ENCODE measurements at places on chromosomes 5 and 9.

DNA sequence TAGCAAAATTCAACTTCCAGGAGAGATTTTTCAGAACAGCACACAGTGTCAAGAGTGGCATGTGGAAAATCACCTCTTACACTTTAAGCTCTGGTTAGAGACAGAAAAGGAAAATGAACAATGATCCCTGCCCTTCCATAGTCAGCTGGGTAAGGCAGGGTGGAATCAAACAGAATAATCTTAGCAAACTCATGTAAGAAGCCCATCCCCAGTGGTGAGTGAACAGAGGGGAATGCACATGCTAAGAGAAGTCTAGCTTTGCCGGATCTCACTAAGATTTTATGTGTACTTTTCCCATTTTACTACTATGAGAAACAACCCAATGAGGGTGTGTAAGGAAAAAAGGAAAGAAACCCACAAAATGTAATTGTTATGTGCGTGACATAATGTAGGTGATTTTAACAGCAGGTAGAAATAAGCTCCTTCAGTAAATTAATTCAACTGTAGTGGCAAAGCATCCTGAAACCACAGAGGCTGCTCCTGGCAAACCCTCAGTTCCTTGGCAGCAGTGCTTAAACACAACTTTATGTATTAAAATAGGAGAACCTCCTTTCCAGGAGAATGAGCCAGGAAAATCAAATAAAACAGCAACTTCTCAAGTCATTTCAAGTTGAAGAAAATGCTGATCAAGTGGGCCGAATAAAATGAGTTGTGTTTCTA is 366.0 kb upstream of the TRPC7 start:
- no peak for DNase-seq

DNA sequence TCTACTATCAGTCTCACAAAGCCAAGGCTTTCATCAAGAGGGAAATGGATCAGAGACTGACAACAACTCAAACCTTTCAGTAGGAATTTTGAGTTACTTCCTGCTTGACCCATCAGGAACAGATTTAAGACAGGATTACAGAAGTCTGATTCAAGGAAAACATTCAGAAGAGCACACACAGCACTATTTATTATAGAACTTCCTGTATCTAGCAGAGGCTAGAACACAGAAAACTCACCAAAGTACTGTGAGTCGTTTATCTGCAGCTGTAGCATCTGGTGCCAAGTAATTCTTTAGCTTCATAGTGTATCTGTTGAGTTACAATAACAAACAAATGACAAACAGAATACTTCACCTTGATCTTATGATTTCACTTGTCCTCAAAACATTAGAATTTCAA is 13.8 kb downstream of the LEAP2 start:
- no peak for DNase-seq

- DNase-seq = no peak
Observed at GRCh38 chr9:91162784-91163443, 198.8 kb downstream of the AUH start.

GRCh38 chr9:89466451-89467277 is 31.2 kb downstream of the SEMA4D start:
- no peak for DNase-seq

DNA sequence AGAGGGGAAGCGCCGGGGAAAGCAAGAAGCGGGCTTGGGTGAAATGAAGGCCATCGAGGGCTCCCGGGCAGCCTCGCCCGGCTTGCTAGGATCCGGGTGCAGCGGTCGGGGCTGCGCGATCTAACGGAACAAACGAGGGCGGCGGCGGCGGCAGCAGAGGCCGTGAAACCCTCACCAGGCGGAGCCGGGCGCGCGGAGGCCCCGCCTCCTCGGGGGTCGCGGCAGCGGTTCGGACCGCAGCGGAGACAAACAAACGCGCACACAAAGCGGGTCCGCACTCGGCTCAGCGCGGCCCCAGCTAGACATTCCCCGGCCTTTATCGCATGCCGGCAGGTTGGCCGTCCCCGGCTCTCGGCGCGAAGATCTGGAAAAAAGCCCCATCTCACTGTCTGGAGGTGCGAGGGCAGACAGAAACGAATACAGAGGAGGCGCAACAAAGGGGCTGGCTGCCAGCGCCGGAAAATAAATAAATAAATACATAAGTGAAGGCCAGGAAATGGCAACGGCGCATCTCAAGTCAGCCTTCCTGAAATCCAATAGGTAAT is 10.5 kb upstream of the TRIM36 start:
- no peak for DNase-seq

GRCh38 chr5:143161885-143162540 is 241.5 kb downstream of the NR3C1 start:
- DNase-seq = no peak

DNA sequence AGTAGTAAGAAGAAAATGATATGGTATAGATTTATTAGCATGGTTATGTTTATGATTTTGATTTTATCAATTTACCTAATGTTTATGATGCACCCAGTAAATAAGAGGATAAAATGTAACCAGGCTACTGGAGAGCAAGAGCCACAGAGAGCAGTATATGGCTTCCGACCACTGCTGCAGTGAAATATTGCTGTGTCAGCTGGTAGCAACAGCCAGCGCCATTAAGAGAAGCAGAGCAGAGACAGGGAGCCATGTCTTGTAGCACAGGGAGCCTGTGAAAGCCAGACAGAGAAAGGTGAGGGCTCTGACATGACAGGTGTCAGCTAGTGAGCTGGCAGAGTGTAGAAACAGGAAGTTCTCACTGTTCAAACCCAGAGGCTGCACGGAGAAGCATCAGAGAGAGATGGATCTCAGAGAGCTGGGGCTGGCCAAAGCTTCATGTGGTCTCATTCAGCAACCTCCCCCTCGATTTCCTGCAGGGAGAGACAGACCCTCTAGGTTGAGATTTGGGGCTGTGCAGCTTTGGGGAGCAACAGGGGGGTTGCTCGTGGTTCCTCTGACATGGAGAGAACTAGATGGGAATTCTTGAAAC is 202.1 kb downstream of the MED10 start:
- no peak for DNase-seq

GRCh38 chr5:6837519-6838110 is 124.4 kb downstream of the TENT4A start:
- DNase-seq = no peak

GRCh38 chr9:124505901-124506346 is 1.3 kb downstream of the NR5A1 start:
- DNase-seq = no peak

DNA sequence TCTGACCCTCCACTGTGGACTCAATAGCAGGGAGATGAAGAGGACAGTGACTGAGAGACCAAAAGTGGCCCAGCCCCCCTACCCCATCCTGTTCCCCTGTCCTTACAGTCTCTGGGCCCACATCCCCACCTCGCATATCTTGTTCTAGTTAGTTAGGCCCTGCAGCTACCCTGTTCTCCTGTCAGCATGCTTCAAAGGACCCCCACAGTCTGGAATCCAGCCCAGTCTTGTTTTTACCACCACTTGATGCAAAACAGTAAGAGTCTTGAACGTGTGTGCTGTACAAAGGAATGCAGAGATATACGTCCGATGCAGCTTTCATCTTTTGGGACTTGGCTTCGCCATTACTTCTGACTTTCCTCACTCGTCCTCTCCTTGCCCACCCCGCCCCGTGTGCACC is 12.2 kb upstream of the POMT1 start:
- DNase-seq = no peak

DNA sequence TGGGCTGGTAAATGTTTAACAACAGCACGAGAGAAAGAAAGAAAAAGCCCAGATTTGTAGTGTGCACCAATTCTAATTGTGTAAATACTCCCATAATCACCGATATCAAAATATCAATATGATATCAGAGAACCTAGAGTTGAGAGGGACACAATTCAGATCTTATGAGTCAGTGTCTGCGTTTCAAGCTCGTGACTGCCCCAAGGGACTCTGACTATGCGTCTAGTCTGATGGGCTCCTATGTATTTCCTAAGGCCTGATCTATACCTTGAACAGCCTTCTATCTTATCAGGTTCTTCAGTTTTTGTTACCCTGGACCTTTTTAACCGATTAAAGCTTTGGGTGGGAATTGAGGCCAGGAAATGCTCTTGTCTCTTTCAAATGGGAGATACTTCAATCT is 243.0 kb upstream of the SLC24A2 start:
- DNase-seq = no peak

- DNase-seq = no peak
Observed at GRCh38 chr9:92098638-92099037, 16.6 kb downstream of the SPTLC1 start.
